ENCODE measurements at places on chromosomes 2 and 18.

DNA sequence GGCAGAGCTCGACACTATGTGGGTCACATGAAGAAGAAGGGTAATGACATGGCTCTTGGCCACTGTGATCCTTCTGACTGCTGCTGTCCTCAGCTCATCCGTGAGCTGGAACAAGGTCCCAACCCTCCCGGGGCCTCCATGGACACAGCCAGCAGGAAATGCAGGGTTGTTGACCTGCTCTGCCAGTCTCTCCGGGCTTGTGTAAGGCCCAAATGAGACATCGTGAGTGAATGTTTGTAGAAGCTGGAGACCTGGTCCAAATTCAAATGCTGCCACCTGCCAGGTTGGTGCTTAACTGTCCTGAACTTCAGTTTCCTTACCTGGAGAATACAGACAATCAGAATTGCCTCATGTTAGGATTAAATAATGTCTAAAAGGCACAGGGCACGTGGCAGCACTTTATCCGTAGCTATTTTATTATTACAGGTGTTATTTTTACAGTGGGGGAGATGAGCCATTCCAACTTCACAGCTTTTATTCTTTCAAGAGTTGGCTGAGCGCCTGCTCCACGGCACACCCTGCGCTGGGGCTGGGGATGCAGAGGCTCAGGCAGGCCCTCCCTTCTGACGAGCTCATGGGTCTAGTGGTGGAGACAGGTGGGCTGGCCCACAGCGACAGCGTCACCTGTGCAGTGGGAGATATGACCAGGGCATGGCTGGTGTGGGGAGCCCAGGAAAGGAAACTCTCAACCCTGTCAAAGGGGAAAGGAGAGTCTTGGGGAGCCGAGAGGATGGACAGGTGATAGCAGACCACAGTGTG, 15.1 kb downstream of the ARHGEF4 start:
- no peak for DNase-seq

GRCh38 chr2:179298666-179299065, 34.0 kb upstream of the SESTD1 start:
- no peak for DNase-seq

GRCh38 chr2:85681372-85681763, 12.8 kb upstream of the GNLY start:
- peak; percentile 9 for DNase-seq

DNA sequence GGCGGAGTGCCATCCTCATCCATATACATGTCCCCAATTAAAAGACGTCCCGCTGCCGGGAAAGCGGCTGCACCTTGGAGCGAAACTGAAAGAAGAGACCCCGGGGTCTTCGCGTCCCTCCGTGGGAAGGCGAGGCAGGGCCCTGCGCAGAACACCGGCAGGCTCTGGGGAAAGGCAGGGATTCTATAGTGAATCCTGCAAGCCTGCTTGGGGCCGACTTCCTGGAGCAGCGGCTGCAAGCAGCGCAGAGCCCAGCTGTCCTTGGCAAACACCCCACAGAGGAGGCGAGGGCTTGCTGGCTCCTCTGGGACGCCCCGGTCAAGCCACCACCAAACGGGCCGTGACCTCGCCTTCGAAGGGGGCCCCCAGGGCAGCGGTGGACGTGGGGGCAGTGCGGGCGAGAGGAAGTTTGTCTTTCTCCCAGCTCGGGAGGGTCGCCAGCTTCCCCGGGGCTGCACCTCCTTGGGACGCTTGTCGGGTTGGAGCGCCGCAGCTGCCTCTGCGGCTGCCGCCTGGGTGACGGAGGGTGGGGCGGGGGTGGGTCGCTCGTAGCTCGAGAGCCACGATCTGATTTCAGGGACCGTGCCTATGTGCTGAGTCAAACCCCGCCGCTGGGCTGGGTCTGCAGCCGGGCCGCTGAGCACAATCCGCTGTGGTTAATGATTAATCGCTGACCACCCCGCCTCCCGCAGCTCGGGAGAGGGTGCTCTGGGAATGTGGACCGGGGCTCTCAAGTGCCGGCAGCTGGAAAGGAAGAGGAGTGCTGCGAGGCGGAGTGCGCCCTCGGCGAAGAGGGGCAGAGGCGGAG, 486 bp upstream of the GPR39 start:
- peak; percentile 52 for DNase-seq

DNA sequence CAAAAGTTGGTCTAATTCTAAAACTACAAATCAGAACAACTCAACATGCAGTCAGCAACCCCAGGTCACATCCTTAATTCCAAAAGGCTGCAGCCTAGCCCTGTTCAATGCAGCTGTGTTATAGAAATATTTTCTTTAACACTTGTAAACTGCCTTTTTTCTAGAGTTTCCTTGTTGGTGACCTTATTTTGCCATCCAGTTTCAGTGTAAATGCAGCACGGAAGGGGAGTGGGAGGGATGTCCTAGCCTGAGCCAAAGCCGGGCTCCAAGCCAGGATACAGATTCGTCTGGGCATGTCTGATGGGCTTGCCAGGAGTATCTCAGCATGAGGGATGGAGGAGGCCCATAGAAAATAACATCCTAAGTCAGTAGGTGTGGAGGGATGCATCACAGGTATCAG, 17.7 kb upstream of the SP3 start:
- DNase-seq, result peak; percentile 69

GRCh38 chr2:193806088-193806774, 1611.5 kb upstream of the TMEFF2 start:
- peak; percentile 18 for DNase-seq

DNA sequence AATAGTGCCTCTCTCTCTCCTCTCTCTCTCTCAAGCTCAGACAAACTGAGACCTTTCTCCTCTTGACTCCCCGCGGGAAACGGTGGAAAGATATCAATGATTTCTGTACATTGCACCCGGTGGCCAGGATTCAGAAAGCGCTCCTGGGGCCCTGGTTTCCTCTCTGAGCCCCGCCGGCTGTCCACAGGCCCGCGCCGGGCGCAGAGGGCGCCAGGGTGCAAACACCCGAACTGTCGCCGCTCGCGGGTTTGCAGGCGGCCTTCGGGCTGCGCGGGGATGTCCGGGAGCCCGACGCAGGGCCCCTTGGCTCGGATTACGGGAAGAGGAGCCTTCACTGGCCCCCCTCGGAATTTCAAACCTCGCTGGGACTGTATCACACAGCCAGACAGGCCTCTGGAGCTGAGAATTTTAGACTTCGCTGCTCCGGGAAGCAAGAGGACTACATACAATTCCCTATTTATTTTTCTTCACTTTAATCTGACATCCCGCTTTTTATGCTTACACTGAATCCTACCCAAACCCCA, 5.2 kb upstream of the EN1 start:
- DNase-seq, result no peak

DNA sequence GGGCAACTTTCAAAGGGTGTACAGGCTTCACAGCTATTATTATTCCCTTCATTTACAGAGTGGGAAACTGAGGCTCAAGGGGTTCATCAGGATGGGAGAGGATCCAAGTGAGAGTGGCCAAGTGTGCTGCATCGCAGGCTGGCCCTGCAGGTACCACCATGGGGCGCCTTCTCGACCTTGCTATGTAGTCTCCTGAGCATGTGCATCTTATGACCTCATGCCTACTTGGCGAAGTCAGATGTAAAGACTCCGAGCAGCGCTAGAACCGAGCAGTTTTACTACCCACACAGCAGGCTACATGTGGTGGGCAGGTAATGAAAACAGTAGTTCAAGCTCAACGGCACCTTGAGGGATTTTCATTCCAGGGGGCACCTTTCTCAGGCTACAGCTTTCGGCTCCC, 42.0 kb downstream of the TFCP2L1 start:
- no peak for DNase-seq

DNA sequence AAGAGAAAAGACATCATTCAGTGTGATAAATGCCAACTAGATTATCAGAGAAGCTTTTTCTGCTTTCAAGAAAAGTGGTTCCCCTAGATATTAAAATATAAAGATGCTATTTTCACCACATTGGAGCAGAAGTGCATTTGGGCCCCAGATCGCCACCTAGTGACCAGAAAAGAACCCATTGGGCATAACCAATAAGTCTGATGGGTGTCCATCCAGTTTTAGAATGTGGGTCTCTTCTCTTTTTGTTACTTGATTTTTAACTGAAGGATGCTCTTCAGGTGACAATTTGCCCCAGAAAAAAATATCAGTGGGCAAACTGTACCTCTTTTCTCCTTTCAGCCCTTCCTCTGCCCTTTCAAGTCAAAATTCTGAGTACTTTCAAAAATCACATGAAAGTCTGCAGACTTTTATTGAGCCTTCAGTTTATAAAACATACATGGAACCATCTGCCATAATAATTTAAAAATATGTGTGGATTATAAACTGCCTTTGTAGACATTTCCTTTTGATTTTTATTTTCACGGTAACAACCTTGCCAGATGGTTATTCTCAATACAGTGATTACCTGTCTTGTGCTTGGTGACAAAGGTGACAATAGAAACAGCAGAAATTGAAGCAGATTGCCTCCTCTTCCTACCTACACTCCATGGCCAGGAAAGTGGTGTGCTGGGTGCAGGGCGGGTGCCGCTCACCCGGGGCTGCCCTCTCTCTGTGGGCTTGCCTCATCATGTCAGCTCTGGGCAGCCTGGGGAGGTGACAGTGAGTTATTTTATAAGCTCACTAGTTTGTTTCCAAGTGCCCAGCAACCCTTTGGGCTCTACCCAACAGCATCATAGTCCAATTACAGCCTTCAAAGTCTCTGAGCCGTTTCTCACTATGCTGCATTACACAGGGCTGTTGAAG, 124.5 kb downstream of the DCDC2C start:
- DNase-seq, result peak; percentile 60

DNA sequence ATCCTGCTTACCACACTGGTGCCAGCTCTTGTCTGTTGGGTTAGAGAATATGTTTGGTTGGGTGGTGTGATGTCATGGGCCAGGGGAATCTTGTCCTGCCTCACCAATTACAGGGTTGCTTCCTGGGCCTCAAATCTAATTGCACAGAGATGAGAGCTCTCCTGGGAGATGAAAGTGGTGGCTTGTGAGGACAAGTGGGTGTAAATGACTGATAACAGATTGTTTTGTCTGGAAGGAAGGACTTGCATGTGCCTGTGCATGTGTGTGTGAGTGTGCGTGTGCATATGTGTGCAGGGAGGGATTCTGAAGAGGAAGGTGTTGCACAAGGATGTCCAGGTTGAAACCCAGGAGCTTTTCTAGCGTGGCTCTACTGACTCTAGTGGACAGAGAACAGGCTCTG, 271.9 kb downstream of the LOXHD1 start:
- DNase-seq, result no peak

- no peak for DNase-seq
Observed at GRCh38 chr2:28101892-28102291, 211.4 kb downstream of the BABAM2 start.

DNA sequence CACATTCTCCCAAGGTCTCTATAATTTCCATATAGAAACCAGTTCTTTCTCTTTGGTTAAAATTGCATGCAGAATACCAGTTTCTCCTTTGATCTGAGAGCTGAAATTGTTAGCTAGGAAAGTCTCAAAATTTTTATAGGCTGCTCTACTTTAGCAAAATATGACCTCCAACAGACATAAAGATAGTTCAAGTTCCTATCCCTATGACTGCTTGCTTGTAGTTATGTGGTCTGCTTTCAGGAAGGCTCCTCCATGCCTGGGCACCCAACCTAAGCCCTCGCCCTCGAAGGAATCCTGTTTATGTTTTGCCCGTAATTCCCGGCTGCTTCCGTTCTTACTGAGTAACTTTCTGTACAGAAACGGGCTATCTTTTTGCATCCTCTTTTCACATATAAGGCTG, 28.0 kb upstream of the LTBP1 start:
- no peak for DNase-seq

DNA sequence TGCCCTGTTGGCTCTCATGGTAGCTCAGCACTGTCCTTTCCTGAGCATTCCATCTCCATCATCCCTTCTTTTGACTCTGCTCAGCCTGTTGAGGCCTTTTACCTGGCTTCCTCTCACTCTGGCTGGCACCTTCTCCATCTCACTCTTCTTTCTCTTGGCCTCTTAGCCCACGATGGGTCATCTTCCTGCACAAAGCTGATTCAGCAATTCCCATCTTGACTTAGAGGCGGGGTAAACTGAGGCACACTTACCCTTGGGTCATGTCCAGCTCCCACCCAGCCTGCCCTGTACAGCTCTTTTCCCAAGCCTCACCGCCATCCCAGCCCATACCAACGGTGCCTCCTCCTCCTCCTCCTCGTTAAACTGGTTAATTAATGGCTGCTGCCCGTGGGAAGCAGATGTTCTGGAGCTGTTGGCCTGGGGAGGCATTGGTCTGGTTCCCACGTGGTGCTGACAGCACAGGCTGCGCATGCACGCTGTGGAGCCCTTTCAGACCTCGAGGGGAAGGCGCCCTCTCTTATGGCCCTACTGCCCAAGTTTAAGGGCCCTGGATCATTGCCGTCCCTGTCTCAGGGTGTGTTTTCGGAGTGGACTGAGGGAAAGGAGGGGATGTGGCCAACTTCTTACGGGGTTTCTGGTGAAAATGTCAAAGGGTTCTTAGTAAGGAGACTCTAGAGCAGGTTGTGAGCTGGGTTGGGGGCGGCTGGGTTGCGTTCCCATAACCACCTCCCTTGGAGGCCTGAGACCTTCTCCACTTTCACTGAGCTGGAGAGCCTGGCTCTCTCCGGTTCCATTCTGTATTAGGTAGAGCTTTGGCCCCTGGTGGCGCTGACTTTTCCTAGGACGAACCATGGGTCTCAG, 10.9 kb downstream of the WNT10A start:
- DNase-seq, result no peak

GRCh38 chr18:9910661-9911060, 3.2 kb upstream of the VAPA start:
- DNase-seq, result no peak

- DNase-seq, result no peak
Observed at GRCh38 chr18:26734760-26735159, 130.7 kb downstream of the AQP4 start.

GRCh38 chr2:236745420-236746210, 176.0 kb downstream of the ACKR3 start:
- no peak for DNase-seq

DNA sequence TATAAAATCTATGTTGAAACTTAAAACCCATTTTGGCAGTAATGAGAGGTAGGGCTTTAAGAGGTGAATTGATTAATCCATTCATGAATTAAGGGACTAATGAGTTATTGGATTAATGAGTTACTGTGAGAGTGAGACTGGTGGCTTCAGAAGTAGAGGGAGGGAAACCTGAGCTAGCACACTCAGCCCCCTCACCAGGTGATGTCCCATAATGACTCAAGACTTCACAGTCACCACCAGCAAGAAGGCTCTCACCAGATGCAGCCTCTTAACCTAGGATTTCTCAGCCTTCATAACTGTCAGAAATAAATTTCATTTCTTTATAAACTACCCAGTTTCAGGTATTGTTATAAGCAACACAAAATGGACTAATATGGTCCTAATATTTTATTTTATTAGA, 621.7 kb upstream of the ACVR2A start:
- no peak for DNase-seq

DNA sequence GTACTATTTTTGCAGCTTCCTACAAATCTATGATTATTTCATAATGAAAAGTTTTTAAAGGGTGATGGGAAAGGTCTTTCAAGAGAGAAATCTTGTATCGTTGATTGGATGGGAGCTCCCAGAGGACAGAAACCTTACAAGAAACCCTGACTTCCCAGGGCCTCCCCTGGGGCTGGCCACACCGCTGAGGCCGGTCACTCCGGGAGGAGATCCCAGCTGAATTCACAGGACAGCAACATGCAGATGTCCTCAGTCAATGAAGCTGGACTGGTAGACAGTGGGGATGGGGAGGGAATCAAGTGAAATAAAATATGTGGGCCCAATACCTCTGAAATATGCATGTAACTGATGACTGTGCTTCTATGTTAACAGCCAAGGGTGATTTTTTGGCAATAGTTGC, 135.6 kb downstream of the TFCP2L1 start:
- no peak for DNase-seq
